ENCODE measurements at places on chromosomes 5 and 9.

- DNase-seq: no peak
Measured at GRCh38 chr5:655406-655805, 37.7 kb downstream of the TPPP start.

GRCh38 chr5:141322261-141322660, 1.7 kb upstream of the TAF7 start:
- no peak for DNase-seq

DNA sequence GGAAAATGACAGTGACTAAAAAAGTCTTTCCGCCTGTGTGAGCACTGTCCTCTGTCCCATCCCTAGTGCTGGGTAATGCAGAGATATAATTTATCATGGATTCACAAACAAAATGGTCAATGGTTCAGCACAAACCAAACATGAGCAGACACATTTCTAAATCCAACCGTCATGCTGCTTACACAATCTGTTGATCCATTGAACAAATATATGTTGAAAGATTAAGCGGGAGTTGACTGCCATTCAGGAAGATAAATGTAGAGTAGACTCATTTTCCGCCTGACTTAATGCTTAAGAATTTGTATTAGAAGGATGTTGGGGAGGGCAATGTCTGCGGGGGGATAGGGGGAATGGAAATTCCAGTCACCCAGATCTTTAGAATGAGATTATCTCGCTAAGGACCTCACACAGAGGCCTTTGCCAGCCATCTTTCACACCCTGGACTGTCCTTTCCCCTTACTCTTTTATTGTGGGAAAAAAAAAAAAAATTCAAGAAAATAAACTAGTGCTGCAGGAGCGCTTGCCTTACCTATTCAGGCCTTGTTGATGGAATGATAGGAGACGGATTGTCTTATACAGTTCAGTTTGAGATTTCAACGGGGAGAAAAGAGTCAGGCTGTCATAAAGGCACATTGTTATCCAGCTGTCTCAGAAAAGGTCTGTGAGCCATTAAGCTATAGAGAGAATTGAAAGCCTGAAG, 153.7 kb downstream of the TLE1 start:
- DNase-seq: no peak

DNA sequence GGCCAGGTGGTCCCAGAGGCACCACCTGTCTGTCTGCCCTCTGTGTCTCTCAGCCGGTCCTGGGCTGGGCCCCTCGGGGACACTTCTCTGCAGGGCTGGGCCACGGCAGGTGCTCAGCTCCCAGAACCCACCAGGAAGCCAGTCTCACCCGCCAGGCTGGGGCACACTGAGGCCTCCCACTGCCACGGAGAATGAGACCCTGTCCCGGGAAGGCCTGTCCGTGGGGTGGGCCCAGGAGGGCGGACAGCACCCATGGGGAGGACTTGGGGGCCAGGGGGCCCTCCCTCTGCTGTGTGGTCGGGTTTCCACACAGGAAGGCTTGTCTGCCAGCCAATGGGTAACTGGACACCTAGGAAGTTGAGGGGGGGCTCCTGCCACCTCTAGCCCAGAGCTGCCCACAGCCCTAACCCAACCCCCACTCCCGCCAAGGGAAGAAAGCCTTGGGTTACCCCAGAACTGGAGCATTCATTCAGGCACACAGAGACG, 4.1 kb upstream of the TUBB4B start:
- DNase-seq: no peak

All from stimulated activated CD4-positive, alpha-beta T cell treated with anti-CD3 and anti-CD28 coated beads, Interleukin-12 subunit alpha, Interleukin-12 subunit beta, amount 100 ng/mL, for 24 hours (primary cell).